H1 (cell line): ENCODE measurements at places on chromosomes 3 and 15. TPM values are rescaled to one million over a fixed set of nuclear protein-coding genes. Genes with fewer than 3 reads are reported as not detected.

Gene RBSN
- total RNA-seq, result 18.9 and 20.0 TPM in 2 replicates

- peaks cover 4% of the 10 kb centered on the region for H3K4me1 ChIP-seq
- no peak overlapping the region for H3K27ac ChIP-seq
- DNase-seq, result no peak
These were observed 460.1 kb downstream of the SHQ1 start for GRCh38 chr3:72388117-72388516.

DNA sequence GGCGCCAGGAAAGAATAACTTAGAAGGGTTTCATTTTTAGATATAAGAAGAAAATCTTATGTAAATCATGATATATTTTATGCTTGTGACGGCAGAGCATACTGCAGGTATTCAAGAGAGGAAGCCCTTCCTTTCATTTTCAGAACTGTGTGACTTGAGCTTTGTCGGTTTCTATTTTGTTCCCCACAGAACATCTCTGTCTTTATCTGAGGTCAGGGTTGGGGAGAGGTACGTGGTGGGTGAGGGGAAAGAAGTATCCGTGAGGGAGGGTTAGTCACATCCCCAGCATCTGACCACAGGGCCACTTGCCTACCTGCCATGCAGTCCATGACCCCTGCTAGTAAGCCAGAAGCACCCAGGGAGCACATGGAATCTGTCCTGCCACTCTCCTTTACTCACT lies 126.5 kb downstream of the DGKG start:
- DNase-seq, result no peak
- no peak overlapping the region for H3K27ac ChIP-seq
- H3K4me3 ChIP-seq, result no peak overlapping the region
- no peaks in the 10 kb centered on the region for H3K27me3 ChIP-seq
- H3K36me3 ChIP-seq, result no peaks in the 10 kb centered on the region
- no peaks in the 10 kb centered on the region for H3K4me1 ChIP-seq

DNA sequence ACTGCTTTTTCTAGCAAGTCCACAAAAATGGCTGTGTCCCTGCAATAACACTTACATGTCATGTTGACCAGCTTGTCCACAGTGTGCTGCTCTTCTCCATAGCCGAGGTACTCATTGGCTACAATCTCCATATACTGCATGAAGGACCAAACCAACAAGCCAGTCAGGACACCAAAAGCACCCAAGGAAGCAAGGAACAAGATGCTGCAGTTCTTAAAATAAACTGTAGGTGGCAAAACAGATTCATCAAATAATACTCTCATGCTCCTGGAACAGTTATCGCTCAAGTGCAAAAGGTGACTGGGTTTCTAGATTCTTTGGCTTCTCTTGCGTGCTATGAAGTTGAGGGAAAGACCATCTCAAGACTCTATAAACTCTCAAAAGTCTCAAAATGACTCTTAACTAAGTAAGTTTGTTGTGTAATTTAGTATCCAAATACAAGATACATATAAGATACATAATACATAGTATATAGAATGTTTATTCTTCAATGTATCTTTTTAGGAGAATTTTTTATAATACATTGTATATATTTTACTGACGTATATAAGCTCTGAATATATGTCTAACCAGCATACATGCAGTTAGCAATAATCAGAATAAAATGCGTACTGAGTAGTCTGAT lies 57.0 kb downstream of the NEK10 start:
- no peaks in the 10 kb centered on the region for H3K4me1 ChIP-seq
- no peak overlapping the region for H3K4me3 ChIP-seq
- H3K27ac ChIP-seq, result no peak overlapping the region
- H3K27me3 ChIP-seq, result no peaks in the 10 kb centered on the region

DNA sequence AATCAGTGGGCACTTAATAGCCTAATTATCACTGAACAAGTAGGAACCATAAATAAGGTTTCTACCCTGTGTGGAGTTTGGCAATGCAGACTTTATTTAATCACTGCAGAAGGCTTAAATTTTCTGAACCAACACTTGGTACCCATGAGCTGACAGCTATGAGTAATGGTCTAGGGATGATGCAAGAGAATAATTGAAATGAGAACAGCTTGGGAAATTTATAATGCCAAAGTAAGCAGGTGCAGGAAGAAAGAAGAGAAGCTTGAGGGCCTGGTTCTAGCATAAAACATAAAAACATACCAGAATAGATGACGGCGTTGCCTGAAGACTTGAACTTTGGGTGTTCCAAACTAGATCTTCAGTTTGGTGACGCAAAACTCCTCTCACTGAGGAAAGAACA lies 67.0 kb downstream of the IMPG2 start:
- no peak overlapping the region for H3K27ac ChIP-seq
- no peak for DNase-seq
- H3K27me3 ChIP-seq, result no peaks in the 10 kb centered on the region
- H3K36me3 ChIP-seq, result no peaks in the 10 kb centered on the region

DNA sequence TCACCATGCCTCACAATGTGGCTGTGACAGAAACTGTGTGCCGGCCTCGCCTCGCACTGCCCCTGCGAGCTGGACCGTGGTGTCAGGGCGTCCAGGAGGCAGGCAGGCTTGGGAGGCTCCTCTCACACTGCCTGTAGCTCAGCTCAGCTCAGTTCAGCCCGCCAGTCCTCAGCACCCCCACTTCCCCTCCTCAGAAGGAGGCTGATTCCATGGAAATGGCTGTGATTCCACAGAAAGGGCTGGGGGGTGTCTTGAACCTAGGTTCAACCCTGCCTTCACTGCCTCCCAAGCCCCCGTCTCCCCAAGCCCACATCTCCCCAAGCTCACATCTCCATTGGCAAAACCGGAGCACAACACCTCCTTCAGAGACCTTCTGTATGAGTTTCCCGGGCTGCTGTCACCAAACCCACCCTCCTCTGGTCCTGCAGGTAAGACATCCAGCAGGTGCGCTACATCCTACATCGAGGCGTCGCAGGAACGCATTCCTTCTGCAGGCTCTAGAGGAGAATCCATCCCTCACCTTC lies 94.0 kb downstream of the OCA2 start:
- H3K27me3 ChIP-seq, result no peaks in the 10 kb centered on the region
- H3K27ac ChIP-seq, result no peak overlapping the region
- DNase-seq, result no peak
